Ecto neural progenitor cell (in vitro differentiated cells): ENCODE measurements at places on chromosomes 12 and 14.

GRCh38 chr14:101137234-101137633, 233.7 kb upstream of the RTL1 start:
- DNase-seq: no peak

- DNase-seq: no peak
Measured at GRCh38 chr12:113845900-113846674, 120.0 kb downstream of the RBM19 start.

DNA sequence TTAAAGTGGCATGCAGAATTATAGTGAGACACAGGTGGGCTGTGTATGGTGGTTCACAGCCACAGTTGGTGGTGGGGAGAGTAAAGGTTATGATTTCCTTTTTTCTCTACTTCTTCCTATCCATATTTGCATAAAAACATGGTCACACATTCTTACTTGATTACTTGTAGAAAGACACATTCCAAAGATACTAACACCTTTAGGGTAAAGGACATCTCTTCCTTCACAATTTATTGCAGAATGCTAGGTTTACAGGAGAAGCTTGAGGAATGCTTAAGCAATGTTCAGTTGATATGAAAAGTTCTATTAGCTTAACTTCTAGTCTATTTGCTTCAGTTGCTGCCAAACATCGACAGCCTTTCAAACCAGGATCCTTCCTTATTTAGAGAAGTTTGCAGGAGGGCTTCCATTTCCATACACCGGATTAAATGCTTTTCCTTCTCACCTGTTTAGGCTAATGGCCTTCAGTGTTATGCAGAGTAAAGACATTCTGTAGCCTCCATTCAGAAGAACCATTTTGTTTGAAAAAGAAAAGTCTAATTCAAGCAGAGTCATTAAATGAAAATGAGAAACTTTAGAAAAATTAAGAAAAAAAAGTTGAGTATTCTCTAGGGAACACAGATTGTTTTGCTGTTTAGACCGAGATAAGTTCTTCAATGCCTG, 2.6 kb upstream of the PHC1 start:
- DNase-seq: no peak

GRCh38 chr12:113263431-113263963, 42.2 kb downstream of the TPCN1 start:
- DNase-seq: no peak

- DNase-seq: no peak
Measured at GRCh38 chr14:74204491-74204890, 34.8 kb upstream of the VSX2 start.

DNA sequence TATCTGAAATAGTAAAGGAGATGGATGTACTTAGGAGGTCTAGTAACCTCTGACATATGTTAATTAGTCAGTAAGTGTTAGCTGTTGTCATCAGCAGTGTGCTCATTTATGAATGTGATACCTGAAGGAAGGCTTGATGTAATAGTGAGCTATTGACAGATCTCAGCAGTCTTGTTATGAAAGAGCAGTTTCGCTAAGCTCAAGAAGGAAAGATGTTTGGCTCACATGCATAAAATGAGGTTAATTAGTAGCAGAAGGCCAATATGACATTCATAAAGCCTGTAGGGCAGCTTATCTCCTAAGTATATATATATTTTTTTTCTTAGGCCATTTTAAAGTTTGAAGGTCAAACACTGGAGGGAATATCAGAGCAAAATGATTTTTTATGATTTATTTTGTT, 2.8 kb downstream of the FAM234B start:
- DNase-seq: no peak

DNA sequence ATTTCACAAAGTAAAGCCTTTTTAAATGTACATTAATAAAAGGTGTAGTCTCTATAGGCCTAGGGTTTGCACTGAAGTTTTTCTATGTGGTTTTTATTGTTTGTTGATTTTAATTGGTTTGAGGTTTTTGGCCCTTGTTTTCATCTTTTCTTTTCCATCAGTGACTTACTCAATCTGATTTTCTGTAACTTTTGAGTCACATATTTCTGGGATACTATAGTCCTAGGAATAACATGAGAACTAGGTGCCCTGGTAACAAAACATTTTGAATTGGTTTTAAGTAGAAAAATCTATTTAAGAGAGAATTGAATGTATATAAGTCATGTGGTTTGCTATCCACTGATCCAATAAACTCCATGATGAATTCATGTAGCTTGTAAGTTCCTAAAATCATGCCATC, 311.9 kb downstream of the CEP128 start:
- DNase-seq: no peak

DNA sequence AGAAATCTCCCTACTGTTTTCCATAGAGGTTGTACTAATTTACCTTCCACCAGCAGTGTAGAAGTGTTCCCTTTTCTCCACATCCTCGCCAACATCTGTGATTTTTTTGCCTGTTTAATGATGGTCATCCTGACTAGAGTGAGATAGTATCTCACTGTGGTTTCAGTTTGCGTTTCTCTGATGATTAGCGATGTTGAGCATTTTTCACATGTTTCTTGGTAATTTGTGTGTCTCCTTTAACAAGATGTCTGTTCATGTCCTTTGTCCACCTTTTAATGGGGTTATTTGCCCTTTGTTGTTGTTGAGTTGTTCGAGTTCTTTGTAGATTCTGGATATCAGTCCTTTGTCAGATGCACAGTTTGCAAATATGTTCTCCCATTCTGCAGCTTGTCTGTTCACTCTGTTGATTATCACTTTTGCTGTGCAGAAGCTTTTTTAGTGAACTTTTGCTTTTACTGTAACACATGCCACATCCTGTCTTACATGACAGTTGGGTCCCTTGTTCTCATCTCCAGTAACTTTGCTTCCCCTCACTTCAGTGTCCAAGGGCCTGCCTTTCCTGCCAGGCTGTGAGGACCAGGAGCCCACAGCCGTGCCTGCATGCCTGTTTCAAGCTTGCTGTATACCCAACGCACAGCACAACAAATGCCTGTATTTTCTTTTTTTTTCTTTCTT, 64.9 kb downstream of the SPRING1 start:
- DNase-seq: no peak

DNA sequence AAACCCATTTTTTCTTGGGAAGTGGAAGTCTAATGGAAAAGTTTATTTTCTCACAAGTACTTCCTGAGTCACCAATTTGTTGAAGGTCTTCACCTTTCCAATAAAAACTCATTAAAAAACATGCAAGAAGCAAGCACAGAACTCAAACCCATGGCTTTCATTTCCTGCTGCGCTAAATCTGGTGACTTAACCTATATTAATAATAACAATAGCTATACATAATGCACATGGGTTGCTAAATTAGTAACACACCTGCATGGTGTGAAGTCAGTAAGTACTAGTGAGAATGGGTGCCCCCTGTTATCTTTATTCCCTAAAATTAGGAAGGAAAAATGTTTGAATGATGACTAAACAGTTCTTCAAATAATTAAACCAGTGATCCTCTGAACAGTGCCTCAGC, 52.3 kb downstream of the PPP2R5C start:
- DNase-seq: no peak

DNA sequence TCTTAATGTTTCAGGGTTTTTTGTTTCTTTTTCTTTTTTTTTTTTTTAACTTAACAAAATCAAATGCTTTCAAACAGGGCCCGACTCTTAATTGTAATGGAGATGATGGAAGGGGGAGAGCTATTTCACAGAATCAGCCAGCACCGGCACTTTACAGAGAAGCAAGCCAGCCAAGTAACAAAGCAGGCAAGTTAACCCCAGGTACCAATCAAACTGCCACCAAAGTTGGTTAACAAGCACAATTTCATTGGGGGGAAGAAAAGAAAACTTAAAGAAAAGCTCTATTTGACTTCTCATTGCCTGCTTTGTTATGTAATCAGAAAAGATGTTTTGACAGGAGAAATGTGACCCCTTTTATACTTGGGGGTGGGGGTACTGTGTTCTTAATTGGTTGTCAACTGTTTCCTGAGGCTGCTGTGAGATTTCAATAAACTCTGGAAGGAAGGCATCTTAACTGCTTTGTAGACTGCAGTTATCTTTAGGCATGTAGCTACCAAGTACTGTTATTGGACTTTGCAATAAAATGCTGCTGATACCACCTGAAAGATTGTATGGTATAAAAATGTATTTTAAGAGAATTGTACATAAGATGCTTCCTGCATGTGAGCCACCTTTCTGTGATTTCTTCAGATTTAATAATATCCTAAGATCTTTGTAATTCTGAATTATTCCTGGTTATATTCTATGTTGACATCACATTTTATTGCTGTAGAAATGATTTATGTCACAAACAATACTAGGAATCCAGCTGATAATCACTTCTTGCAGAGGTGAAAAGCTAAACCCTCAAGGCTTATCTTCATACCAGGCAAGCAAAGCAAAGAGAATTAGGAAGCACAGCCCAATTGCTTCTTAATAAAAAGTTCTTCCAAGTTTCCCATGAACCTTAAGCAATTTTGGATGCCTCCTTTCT, 26.9 kb downstream of the MAPKAPK5 start:
- no peak for DNase-seq

GRCh38 chr12:104938371-104938770, 19.7 kb downstream of the SLC41A2 start:
- DNase-seq: no peak

DNA sequence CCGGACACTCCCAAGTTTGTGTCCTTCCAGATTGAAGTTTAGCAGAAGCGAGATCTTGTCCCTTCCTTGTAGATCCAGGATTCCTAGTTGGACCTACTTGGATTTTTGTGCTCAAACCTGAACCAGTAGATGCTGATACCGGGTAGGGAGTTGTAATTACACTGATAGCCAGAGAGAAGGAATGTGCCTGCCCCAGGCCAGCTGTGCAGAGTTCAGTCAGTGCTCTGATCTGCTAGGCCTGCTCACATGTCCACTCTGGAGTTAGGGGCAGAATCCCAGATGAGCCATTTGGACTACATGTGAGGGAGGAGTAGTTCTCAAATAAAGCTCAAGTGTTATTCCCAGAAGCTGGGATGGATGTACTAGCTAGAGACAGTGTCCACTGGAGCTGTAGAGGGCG, 65.7 kb downstream of the PRKCH start:
- DNase-seq: no peak

GRCh38 chr12:63753743-63754142, 26.0 kb upstream of the RXYLT1 start:
- DNase-seq: no peak
